ENCODE measurements at places on chromosomes 5 and 9.

DNA sequence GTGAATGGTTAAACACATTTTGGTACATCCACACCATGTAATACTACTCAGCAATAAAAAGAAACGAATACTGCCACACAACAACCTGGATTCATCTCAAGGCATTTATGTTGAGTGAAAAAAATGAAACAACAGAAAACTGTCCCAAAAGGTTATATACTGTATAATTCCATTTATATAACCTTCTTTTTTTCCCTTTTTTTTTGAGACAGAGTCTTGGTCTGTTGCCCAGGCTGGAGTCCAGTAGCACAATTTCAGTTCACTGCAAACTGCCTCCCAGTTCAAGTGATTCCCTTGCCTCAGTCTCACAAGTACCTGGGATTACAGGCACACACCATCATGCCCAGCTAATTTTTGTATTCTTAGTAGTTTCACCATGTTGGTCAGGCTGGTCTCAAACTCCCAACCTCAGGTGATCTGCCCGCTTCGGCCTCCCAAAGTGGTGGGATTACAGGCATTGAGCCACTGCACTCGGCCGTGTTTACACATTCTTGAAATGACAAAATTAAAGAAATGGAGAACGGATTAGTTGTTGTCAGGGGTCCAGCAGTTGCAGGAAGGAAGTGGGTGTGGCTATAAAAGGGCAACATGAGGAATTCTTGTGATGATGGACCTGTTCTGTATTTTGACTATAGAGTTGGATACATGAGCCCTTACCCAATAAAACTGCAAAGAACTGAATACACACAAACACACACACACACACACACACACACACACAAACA is 17.4 kb downstream of the PPP6C start:
- H3K36me3 ChIP-seq = peaks cover 38% of the 10 kb centered on the region
- no peak for DNase-seq

- DNase-seq = no peak
- peaks cover 6% of the 10 kb centered on the region for H3K4me1 ChIP-seq
- no peak overlapping the region for H3K4me3 ChIP-seq
- H3K27me3 ChIP-seq = no peaks in the 10 kb centered on the region
- H3K36me3 ChIP-seq = no peaks in the 10 kb centered on the region
- H3K27ac ChIP-seq = no peak overlapping the region
Measured at GRCh38 chr5:107705402-107706014, 34.8 kb upstream of the EFNA5 start.

GRCh38 chr9:33147416-33148169 is 19.5 kb downstream of the B4GALT1 start:
- peaks cover 34% of the 10 kb centered on the region for H3K36me3 ChIP-seq
- H3K4me1 ChIP-seq = peaks cover 19% of the 10 kb centered on the region
- DNase-seq = peak; percentile 19
- H3K4me3 ChIP-seq = no peak overlapping the region
- no peaks in the 10 kb centered on the region for H3K27me3 ChIP-seq
- no peak overlapping the region for H3K27ac ChIP-seq

DNA sequence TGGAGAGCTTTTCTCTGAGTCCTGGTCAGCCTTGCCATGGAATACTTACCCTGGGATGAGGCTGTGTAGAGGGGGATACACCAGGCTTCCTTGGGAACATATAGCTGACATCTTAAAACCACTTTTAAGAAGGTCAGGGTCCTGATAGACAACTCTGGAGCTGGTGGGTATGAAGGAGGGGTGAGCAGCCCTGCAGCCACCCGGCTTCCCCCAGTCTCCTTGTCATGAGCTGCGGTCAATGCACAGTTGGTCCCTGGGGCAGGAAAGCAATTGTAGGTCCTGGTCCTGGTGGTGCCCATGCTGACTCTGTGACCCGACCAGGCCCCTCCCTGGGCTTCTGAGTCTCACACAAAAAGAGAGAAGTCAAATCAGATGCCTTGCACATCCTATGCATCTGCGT is 63.6 kb downstream of the MRPL36 start:
- no peak overlapping the region for H3K27ac ChIP-seq
- no peak for DNase-seq
- H3K27me3 ChIP-seq = no peaks in the 10 kb centered on the region
- no peaks in the 10 kb centered on the region for H3K36me3 ChIP-seq

DNA sequence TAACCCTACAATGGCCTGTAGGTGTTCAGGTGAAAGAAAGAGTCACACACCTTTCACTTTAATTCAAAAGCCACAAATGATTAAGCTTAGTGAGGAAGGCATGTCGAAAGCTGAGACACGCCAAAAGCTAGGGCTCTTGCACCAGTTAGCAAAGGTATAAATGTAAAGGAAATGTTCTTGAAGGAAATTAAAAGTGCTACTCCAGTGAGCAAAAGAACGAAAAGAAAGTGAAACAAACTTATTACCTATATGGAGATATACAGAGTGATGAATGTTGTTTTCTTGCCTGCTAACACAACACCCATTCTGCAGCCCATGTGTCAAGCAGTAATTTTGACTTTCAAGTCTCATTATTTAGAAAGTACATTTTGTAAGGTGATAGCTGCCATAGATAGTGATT is 254.2 kb upstream of the SLC24A2 start:
- H3K36me3 ChIP-seq = no peaks in the 10 kb centered on the region
- H3K27ac ChIP-seq = no peak overlapping the region
- H3K4me1 ChIP-seq = no peaks in the 10 kb centered on the region
- no peak overlapping the region for H3K4me3 ChIP-seq

GRCh38 chr9:122090287-122090883 is 2.7 kb downstream of the TTLL11 start:
- H3K27ac ChIP-seq = no peak overlapping the region
- H3K36me3 ChIP-seq = no peaks in the 10 kb centered on the region
- no peak for DNase-seq
- no peaks in the 10 kb centered on the region for H3K27me3 ChIP-seq
- H3K4me3 ChIP-seq = no peak overlapping the region

GRCh38 chr9:22052376-22052945 is 43.4 kb upstream of the CDKN2B start:
- DNase-seq = peak; percentile 75
- H3K27me3 ChIP-seq = no peaks in the 10 kb centered on the region
- no peak overlapping the region for H3K4me3 ChIP-seq

DNA sequence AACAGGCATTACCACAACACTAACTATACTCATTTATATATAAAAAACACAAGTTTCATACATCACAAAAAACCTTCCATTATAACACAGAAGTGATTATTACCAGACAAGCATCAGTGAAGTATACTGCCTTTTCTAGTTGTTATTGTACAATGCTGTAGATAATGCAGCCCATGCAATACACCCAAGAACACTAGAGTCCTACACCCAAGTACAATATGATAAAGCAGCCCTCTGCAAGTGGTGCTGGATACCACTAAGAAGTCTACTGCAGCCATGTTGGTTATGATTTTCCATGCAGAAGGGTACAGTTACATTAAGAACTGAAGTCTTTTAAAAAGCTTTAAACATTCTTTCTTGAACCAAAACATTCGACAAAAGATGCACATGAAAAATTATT is 10.3 kb downstream of the ZFAND5 start:
- H3K4me3 ChIP-seq = no peak overlapping the region
- H3K36me3 ChIP-seq = peaks cover 66% of the 10 kb centered on the region
- DNase-seq = no peak
- H3K4me1 ChIP-seq = peaks cover 6% of the 10 kb centered on the region
- no peaks in the 10 kb centered on the region for H3K27me3 ChIP-seq

- peak overlapping the region; percentile 46 for H3K4me3 ChIP-seq
- no peaks in the 10 kb centered on the region for H3K27me3 ChIP-seq
- H3K27ac ChIP-seq = peak overlapping the region; percentile 52
- H3K36me3 ChIP-seq = peaks cover 34% of the 10 kb centered on the region
- H3K4me1 ChIP-seq = peaks cover 3% of the 10 kb centered on the region
- DNase-seq = peak; percentile 52
Measured at GRCh38 chr9:136865768-136866103, 372 bp downstream of the EDF1 start.
